ENCODE measurements at places on chromosomes 12 and 14.

GRCh38 chr12:3042394-3042793, 34.8 kb upstream of the TSPAN9 start:
- DNase-seq = no peak

DNA sequence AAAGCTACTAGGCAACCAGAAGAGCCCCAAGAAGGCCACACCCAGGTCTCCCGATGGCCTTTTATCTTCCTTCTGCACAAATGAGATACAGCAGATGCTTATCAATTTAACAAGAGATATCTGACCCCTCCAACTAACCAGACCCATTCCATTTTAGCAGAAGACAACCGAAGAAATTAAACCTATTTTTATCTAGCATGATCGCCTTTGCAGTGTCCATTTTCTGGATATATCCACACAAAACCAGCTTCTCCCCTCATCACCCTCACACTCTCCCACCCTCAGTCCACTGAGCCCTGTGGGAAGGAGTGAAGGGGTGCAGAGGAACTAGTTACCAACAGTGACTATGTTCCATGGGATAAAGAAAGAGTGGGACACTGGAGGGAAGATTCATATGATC, 20.9 kb upstream of the DHRS4 start:
- DNase-seq = no peak

GRCh38 chr12:78164154-78164553, 333.5 kb downstream of the NAV3 start:
- no peak for DNase-seq

DNA sequence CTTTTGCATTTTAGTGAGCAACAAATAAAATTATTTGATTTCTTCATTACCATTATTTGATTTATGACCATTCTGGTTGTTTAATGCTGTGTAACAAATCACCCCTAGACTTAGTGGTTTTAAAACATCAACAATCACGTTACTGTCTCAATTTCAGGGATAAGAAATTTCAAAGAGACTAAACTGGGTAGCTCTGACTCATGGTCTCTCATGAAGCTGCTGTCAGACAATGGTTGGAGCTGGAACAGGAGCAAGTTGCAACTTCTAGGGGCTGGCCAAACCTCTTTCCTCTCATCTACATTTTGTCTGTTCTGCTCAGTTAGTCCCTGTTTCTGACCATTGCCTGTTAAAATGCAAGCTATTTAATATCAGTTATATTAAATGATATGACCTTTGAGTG, 517.0 kb downstream of the KCNH5 start:
- DNase-seq = no peak

DNA sequence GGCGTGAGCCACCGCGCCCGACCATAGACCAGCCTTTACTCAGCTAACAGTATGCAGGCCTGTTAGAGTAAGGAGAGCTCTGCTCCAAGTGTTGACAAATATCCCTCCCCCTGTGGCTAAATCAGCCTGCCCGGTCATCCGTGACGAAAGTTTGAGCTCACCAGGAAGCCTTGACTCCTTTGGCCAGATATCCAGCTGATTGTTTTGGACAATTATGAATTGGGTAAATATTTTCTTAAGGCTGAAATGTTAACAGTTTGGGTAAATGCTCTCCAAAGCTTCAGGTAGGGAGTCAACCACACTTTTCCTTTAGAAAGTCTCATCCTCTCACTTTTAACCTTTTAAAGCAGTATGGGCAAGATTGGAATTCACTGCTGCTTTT, 157.9 kb downstream of the PAWR start:
- DNase-seq = no peak

- no peak for DNase-seq
Measured at GRCh38 chr12:75480469-75480949, at the start of gene GLIPR1. TSS of gene GLIPR1 (plus strand) at chr12:75480755. CDS start at chr12:75480881, 126 bp downstream.

DNA sequence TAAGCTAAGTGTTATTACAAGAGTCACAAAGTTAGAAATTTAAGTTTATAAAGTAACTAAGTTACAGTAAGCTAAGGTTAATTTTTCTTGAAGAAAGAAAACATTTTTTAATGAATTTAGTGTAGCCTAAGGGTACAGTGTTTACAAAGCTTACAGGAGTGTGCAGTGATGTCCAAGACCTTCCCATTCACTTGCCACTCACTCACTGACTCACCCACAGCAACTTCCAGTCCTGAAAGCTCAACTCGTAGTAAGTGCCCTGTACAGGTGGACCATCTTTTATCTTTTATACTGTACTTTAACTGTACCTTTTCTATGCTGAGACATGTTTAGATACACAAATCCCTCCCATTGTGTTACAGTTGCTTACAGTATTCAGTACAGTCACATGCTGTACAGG, 60.9 kb upstream of the TMEM263 start:
- DNase-seq = no peak
